Left kidney (tissue), 8 donors: ENCODE measurements at places on chromosomes 4 and X. TPM values are rescaled to one million over a fixed set of nuclear protein-coding genes. Genes with fewer than 3 reads are reported as not detected.

COQ2 gene
- polyA plus RNA-seq = 14.9 TPM

GLOD5 gene
- polyA plus RNA-seq = 0.81 TPM

NLGN4X gene
- polyA plus RNA-seq = 11.9 TPM

GRCh38 chrX:107713543-107714205, 61.9 kb downstream of the TSC22D3 start:
- DNase-seq = no peak

DNA sequence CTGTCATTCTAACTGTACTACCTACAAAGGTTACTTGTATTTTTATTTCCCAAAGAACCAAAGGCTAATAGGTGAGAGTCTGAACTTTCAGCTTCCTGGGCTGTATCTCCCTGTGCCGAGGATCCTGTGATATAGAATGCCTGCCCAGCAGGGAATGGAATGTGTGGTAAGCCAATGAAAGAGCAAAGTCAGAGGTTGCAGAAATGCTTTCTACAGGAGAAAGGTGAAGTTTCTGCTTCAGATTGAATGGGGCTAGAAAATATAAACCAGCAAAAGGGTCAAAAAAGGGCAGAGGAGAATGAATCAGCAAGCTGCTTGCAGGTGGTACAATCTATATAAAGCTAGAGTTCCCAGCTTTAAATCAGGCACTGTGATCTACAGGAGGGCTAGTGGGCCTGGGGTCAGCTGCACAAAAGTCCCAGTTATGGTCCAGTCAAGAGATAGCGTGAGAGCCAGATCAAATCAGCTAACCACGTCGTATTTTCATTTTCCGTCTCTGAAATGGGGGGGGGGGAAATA, 146.1 kb downstream of the DCTD start:
- no peak for DNase-seq

DNA sequence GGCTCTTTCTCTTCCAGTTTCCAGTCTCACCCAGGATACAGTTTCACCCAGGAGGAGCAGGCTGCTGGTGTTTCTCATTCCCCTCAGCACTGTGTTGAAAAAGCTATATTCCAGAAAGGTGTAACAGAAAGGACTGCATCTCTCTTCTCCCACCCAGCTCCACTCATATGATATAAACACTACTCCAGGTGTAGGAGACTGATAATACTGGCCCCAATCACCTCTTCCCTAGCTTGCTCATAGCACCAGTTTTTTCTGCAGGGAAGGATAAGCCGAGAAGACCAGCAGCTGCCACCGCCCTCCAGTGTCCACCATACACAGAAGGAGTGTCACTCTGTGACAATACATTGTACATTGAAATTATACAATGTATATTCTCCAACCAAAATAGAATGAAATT, 105.5 kb upstream of the STK26 start:
- no peak for DNase-seq

GRCh38 chr4:103478734-103479133, 241.1 kb downstream of the TACR3 start:
- no peak for DNase-seq
